ENCODE measurements at places on chromosomes 3 and 15. TPM values are rescaled to one million over a fixed set of nuclear protein-coding genes. Genes with fewer than 3 reads are reported as not detected.

DNA sequence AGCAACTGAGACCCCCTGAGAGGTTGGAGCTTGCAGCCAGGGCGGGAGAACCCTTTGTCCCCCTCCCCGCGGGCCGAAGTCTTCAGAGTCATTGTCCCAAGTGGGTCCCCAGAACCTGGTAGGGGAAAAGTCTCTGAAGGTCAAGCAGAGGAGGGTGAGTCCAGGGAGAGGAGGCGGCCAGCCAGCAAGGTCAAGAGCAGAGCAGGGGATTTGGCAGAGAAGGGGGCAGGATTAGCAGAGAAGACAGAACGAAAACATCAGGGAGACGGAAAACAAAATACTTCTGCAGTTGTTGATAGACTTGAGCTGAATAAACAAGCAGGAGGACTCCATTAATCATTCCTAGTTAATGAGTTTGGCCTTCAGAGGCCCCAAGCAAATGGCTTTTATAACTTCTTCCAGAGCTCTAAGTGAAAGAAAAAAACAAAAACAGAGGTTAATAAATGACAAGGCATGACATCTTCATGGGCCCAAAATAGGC, 66.7 kb downstream of the GRIP2 start:
- no peak for DNase-seq

TRPM1 gene
- total RNA-seq, result 105 TPM

GRCh38 chr3:125594581-125595011, 701 bp downstream of the OSBPL11 start:
- DNase-seq, result no peak

DNA sequence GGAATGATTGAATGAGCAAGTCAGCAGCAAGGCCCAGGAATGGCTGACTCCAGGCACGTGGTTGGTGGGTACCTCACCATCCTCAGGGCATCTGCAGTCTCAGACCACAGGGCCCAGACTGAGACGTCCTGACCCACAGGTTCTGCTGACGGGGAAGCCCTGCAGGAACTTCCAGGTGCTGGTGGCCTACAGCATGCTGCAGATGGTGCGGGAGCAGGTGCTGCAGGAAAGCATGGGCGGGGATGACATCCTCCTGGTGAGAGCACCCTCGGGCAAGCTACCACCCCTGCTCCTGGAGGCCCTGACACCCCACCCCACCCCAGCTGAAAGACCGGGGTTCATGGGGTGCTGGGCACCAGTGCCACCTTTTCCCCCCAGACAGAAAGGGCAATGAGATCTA, 14.1 kb downstream of the TBC1D21 start:
- no peak for DNase-seq

SNTN gene
- total RNA-seq, result not detected

All from SK-MEL-5 (cell line).